ENCODE measurements at places on chromosomes 12 and 14.

DNA sequence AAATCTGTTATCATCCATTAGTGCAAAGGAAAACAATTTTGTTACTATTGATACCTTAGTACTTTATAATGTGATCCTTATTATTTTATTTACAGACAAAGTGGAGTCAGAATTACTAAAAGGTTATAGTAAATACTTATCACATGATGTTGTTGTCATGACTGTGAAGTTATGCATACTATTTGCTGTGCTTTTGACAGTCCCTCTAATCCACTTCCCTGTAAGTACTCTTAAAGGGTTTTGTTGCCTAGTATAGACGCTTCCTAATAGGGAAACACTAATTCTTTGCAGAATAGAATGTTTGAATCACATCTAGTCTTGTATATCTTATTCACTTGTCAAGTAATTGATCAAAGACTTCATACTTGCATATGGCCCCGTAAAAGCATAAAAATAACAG lies 69.4 kb downstream of the SLC38A6 start:
- DNase-seq = no peak

DNA sequence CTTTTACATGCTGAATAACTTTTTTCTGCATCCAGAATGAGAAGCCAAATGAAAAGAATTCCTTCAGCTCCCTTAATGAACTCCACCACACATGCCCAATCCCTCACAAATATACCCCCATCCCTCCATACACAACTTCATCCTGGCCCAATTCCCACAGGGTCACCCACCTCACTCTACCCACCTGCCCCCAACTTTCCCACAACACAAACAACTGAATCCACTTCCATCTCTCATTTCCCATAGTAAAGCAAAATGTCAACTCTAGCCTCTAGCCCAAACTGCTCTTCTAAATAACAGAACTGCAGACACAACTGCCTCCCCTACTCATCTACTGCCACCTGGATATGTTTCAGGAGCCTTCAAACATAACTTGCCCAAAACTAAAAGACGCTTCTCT lies 18.8 kb downstream of the HECTD1 start:
- no peak for DNase-seq

DNA sequence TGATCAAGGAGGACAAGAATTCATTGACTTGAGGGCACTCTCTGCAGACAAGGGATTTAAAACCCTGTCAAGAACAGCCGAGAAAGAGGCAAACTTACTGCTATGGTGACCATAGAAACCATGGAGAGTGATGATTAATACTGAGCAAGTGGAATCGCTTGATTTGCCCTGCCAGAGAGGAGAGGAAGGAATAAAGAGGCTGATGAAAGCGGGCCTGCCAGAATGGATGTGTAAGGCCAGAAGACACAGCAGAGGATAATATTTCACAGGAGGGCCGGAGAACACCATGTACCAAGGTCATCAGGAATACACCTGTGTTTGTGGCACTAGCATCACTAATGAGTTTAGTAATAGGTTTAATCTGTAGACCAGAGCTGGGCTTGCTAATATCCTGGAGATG lies 221.8 kb upstream of the DCN start:
- DNase-seq = no peak

- DNase-seq = no peak
Measured at GRCh38 chr12:102350070-102350469, 130.3 kb downstream of the IGF1 start.

- DNase-seq = no peak
Measured at GRCh38 chr14:100736269-100737180, 9.8 kb downstream of the DLK1 start.

- no peak for DNase-seq
Measured at GRCh38 chr12:44159216-44159615, 323.3 kb downstream of the TMEM117 start.

GRCh38 chr12:78388461-78388860 lies 476.1 kb upstream of the SYT1 start:
- no peak for DNase-seq

- DNase-seq = no peak
Measured at GRCh38 chr14:85280074-85280473, 249.9 kb upstream of the FLRT2 start.

DNA sequence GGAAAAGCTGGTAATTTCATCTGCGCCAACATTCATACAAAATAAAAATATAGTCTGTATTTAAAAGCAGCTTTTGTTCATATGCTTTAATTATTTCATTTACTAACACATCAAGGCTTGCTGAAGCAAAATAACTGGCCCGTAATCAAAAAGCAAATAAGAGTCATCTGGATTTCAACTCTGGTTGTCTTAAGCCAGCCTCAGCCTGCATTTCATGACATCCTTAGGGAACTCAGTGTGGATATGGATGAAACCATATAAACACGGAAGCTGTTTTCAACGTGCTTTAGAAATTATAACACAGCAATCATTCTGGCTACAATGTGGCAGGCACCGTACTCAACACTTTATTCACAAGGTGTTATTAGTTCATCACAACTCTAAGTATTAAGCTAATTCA lies 852 bp downstream of the COX16 start:
- DNase-seq = no peak

- no peak for DNase-seq
Measured at GRCh38 chr12:57461917-57462250, 2.3 kb downstream of the GLI1 start.

DNA sequence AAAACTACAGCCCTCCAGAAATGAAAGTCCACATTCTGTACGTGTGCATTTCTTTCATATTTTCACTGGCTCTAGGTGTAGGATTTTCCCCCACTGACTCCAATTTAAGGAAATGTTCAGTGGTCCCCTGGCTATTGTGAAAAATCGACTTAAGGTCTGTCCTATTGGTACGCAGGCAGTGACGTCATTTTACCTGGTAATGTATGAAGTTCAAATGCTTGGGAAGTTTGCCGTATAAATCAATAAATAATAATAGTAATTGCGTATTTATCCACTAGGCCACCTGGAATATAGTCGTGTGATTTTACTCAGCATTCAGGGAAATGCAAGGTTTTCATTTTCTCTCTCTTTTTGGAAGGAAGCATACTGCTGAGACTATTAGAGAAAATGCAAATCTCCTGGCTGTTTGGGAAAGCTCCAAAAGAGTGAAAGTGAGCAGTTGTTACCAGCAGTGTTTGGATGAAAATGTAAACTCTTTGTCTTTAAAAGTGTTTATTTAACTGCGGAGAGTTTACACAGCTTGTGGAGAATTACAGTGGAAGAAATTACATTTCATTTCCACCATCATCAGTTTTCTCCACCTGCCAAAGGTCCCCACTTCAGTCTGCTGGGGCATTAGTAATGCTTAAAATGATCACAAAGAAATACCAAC lies 107.0 kb downstream of the EXOC5 start:
- DNase-seq = no peak

DNA sequence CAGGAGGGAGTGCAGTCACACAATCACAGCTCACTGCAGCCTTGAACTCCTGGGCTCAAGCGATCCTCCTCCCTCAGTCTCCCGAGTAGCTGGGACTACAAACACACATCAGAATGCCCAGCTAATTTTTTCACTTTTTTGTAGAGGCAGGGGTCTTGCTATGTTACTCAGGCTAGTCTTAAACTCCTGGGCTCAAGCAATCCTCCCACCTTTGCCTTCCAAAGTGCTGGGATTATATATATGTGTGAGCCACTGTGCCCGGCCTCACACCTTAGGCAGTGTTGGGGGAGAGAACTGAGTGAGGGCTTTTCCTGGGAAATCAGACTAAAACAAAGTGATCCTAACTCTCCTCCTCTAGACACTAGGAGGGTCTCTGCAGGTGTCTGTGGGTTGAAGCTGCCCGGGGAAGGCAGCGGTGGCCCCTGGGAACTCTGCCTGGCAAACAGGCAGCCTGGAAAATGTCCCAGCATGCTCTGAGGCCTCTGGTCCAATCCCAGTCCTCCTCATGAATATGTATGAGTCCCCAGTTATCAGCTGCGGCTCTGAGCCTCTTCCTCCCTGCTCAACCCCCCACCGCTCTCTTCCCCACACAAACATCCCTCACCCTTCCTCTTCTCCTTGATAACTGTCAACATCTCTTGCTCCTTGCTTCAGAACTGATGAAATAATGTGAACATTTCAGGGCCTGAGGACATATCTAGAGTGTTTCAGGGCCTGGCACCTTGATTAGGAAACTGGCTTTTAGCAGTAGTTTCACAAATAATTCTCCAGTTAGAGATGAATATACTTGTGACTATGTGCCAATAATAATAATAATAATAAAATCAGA lies 7.9 kb upstream of the NAA25 start:
- DNase-seq = no peak

GRCh38 chr14:50855558-50855957 lies 16.3 kb upstream of the ABHD12B start:
- no peak for DNase-seq

DNA sequence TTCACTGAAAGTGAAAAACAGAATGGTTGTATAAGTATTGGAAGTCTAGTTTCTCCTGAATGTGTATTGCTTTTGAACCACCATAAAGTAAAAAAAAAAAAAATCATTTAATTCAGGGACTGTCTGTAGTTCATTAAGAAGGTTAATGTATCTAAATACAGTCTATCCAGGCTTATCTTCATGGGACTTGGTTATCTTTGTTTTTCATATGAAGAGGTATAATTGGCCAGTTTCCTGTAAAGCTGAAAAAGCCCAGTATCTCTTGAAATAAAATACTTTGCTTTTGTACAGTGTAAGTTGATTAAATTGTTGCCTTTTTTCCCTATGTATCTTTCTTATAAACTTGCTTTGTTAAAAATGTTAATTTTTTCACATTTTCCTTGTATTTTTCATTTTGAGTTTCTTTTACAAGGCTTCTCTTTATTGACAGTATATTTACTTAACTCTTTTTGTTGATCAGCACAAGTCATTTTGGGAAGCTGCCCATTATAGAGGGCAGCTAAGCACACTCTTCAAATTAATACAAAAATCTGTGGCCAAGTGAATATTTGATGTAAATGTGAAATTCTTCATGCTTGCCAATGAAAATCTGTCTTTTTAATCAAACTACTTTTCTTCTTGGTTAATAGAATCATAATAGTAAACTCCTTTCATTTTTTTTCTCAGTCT lies 156.0 kb downstream of the TMTC3 start:
- DNase-seq = no peak

DNA sequence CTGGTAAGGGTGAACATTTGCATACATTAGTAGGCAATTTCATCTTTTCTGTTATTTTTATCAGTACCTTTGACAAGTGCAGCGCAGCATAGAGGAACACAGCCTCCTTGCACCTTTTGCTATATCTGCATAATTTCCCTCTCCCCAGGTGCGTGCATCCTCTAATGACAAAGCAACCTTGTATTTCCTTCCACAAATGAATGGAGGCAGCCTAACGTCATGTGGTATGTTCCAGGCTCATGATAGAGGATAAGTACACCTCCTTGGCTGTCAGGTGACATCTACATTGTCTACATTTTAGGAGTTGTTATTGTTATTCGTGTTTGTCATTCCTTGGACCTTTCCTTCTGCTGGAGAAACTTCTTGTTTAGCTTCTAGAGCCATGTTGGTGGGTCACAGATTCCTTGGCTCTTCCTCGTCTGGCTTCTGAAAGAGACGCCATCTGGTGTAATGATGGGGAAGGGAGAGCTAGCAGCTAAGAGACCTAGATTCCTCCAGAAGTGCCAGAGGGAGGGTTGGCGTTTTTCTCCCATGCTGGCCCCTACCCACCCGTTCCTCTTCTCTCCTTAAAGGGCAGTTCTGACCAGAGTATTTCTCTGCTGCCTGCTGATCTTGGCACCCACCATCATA lies 37.0 kb downstream of the EVL start:
- no peak for DNase-seq

DNA sequence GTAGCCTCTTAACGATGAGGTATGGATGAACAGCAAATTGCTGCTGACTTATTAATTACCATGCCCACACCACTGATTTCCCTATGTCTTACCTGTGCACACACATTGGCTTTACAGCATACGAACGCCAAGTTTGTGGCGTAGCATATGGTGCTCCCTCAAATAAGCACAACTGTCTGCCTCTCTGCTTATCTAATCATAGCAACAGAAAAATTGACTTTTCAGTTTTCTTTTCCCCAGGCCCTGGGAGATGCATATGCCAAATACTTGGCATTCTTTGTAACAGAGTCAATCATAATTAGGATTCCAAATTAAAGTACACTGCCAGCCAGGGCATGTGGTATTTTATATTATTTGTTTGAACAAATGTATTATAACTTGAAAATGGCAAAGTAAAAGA lies 625.5 kb downstream of the DIO2 start:
- DNase-seq = no peak

GRCh38 chr14:23361320-23361719 lies 3.7 kb downstream of the EFS start:
- DNase-seq = no peak

- DNase-seq = no peak
Measured at GRCh38 chr12:61111218-61111617, 1149.0 kb upstream of the USP15 start.

DNA sequence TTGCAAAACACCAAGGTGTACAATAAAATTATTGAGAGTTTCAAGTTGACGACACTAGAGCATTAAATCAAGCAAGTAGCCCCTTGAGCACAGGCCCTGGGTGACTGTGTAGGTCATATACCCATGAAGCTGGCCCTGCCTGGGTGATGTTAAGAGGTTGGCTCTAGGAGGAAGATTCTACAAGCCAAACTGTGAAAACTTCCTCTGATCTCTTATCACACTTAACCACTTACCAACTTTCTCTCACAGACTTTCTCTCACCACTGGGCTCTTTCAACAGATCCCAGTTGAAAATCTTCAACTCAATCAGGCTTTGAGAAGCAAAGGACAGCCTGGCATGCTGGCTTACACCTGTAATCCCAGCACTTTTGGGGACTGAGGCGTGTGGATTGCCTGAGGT lies 186.9 kb upstream of the BTG1 start:
- no peak for DNase-seq

DNA sequence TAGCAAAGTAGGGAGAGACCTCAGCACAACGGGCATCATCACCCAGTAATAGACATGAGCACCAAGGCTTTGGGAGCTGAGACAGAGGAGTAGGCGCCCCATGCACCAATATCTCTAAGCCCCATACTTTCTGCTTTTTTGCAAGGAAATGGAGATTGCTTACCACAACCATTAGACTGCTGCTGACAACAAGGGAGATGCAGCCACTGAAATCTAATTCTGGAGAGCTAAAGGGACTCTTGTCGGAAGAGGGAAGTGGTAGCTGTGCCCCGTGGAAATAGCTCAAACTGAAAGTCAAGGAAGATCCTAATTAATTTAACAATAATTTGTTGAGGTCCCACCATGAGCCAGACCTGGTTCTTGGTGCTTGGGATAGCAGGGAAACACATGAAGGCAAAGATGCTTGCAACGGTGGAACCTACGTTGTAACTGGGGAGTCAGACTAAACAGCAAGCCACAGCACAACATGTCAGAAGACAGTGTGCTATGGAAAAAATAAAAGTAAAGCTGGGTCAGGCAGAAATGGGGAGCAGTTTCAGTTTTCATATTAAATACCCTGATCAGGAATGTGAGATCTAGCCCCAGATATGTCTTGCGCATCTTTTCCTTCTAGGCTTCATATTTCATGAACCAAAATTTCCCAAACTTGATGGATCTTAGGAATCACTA lies 1131.0 kb downstream of the BCL11B start:
- no peak for DNase-seq

- DNase-seq = no peak
Measured at GRCh38 chr14:33631021-33631420, 319.9 kb downstream of the EGLN3 start.
